ELR (cell line): ENCODE measurements at places on chromosomes 4 and X.

DNA sequence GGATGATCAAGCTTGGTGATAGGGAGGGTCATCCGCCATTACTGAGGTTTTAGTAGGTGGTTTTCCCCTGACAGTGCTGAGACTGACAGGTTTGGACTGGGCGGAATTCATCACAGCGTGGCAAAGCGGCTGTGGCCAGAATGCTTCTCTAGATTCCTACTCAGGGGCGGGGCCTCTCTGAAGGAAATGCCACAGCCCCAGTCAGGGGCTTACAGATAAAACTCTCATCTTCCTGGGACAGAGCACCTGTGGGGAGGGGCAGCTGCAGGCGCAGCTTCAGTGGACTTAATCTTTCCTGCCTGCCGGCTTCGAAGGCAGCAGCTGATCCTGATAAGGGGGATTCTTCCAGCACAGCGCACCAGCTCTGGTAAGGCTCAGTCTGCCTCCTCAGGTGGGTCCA lies 316.7 kb downstream of the RPA4 start:
- no peak for DNase-seq

GRCh38 chr4:182788201-182788600 lies 129.0 kb downstream of the DCTD start:
- no peak for DNase-seq

DNA sequence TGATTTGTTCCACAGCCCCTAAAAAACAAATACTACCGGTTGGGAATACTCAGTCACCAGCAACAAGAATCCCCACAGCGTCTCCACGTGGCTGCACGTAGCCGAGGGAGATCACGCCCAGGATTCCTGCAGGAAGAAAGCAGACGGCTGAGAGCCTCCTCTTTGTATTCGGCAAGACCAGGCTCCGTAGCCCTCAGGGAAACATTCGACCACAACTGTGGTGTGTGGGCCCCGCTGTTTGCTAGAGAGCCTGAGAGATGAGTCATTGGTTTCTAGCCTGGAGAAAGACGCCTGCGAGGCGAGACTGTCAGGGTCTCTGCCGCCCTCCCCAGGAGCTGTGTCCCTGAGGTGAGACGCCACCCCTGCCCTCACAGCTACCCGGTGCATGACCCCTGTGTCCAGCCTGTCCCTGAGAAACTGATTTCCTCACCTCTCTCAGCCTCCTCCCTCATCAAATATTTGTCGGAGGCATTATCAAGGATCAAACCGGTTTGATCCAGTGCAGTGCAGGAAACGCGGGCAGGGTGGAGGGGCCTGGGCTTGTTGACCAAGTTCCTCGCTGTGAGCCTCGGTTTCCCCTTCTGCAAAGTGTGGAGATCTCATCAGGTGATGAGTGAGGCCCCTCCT lies 4.7 kb upstream of the S100P start:
- DNase-seq, result peak; percentile 97

GRCh38 chrX:29872831-29873230 lies 342.5 kb upstream of the MAGEB2 start:
- DNase-seq, result no peak

DNA sequence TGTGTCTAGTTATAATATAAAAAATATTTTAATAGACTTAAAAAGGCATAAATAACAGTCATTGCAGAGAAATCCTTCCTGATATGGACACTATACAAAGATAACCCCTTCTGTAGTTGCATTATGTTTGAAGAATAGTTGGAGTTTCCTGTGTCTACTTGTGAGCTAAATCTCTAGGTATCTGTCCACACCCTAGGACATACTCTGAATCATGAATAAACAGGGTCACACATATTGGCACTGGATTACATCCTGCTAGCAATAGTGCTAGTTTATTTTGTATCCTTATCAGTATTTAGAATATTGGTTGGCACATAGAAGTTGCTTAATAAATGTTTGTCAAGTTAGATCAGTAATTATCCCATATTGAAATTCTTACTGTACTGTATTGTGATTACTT lies 173.9 kb downstream of the GRXCR1 start:
- DNase-seq, result no peak

DNA sequence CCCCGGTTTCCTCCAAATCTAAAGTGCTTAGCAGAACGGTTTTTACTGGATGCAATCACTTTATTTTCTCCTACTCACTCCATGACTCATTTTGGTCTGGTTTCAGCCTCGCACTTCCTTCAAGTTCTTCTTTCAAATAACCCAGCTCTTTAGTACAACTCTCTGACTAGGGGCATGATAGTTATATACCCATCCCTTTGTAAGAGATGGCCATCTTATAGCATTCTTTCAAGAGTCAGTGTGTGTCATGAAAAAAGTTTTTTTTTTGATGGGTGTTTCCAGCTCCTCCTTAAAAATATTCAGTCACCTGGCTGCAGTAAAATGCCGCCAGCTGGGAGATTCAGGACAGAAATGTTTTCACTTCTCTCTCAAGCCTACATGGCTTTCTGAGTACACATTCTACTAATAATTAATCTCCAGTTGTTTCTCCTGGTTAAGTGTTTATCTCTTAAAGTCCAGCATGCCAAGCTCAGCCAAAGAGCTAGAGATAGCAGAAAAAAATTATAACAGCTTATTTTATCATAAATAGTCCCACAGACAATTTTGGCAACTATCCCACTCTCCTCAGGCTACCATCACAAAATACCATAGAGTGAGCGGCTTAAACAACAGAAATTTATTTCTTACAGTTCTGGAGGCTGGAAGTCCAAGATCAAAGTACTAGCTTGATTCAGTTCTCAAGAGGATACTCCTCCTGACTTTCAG lies 139.3 kb downstream of the GASK1B start:
- DNase-seq, result peak; percentile 27

GRCh38 chr4:87073199-87074120 lies 138.6 kb downstream of the AFF1 start:
- no peak for DNase-seq

DNA sequence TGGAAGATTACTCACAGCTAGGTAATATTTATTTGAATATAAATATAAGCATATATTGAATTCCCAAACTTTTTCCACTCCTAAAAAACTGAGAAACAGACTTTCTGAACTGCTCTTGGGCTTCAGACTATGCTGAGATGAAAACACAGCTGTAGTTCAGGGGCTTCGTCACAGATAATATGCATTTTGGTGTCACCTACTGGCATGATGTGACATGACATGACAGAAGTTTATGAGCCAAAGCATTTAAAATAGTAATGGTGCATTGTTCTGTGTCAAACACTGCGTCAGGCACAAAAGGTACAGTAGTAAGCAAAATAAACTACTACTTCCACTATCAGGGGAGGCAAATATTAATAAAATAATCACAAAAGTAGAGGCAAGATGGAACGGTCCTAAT lies 171.3 kb downstream of the BTC start:
- peak; percentile 67 for DNase-seq

- no peak for DNase-seq
These were observed 294.2 kb upstream of the FTHL17 start for GRCh38 chrX:31366041-31366440.
